ENCODE measurements at places on chromosomes 1 and 21.
A peak's percentile ranks its signal among the peaks of the same experiment; 100 is the strongest.

GRCh38 chr21:20875742-20876141 lies 122.5 kb upstream of the NCAM2 start:
- no peaks in the 10 kb centered on the region for H3K27me3 ChIP-seq
- no peak overlapping the region for H3K27ac ChIP-seq
- no peaks in the 10 kb centered on the region for H3K4me1 ChIP-seq
- no peak for DNase-seq
- H3K4me3 ChIP-seq, result no peak overlapping the region

GRCh38 chr1:102833151-102833550 lies 275.2 kb downstream of the COL11A1 start:
- H3K27ac ChIP-seq, result no peak overlapping the region
- DNase-seq, result no peak
- H3K36me3 ChIP-seq, result no peaks in the 10 kb centered on the region

- no peaks in the 10 kb centered on the region for H3K27me3 ChIP-seq
- H3K4me3 ChIP-seq, result peak overlapping the region; percentile 35
- H3K4me1 ChIP-seq, result no peaks in the 10 kb centered on the region
- H3K27ac ChIP-seq, result no peak overlapping the region
- H3K36me3 ChIP-seq, result no peaks in the 10 kb centered on the region
Measured at GRCh38 chr1:151157067-151157531, 650 bp downstream of the TNFAIP8L2 start.

GRCh38 chr1:195902779-195903178 lies 705.5 kb downstream of the KCNT2 start:
- H3K4me3 ChIP-seq, result no peak overlapping the region
- DNase-seq, result no peak
- no peak overlapping the region for H3K27ac ChIP-seq
- no peaks in the 10 kb centered on the region for H3K36me3 ChIP-seq

DNA sequence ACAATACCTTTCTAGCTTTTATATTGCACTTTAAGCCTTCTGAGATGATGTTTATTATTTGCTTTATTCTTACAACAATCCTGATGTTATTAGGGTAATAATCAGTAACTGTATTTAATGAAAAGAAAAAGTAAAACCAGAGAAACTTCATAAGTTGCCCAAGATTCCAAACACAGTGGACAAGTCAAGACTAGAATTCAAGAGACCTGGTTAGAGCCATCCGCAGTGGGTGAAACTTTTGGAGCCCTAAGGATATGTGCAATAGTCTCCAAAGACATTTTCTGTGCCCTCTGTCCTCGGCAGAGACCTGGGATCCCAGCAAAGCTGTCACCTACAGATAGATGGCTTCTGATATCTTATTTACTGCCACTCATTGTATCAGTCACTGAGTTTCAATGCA lies 106.8 kb upstream of the DPT start:
- DNase-seq, result no peak
- no peak overlapping the region for H3K27ac ChIP-seq
- no peaks in the 10 kb centered on the region for H3K27me3 ChIP-seq
- no peaks in the 10 kb centered on the region for H3K36me3 ChIP-seq
- no peaks in the 10 kb centered on the region for H3K4me1 ChIP-seq
- no peak overlapping the region for H3K4me3 ChIP-seq
